ENCODE measurements at places on chromosomes 1 and 21. TPM values are rescaled to one million over a fixed set of nuclear protein-coding genes. Genes with fewer than 3 reads are reported as not detected.
A peak's percentile ranks its signal among the peaks of the same experiment; 100 is the strongest.

PLCH2 gene
- 0.33 TPM for total RNA-seq

KCNK2 gene
- not detected for total RNA-seq

- peaks cover 15% of the 10 kb centered on the region for H3K36me3 ChIP-seq
- H3K4me3 ChIP-seq = no peak overlapping the region
- H3K27ac ChIP-seq = no peak overlapping the region
- no peaks in the 10 kb centered on the region for H3K27me3 ChIP-seq
Measured at GRCh38 chr1:206580438-206581113, 31.7 kb downstream of the EIF2D start.

TRIM63 gene
- total RNA-seq = 39.6 TPM

DNA sequence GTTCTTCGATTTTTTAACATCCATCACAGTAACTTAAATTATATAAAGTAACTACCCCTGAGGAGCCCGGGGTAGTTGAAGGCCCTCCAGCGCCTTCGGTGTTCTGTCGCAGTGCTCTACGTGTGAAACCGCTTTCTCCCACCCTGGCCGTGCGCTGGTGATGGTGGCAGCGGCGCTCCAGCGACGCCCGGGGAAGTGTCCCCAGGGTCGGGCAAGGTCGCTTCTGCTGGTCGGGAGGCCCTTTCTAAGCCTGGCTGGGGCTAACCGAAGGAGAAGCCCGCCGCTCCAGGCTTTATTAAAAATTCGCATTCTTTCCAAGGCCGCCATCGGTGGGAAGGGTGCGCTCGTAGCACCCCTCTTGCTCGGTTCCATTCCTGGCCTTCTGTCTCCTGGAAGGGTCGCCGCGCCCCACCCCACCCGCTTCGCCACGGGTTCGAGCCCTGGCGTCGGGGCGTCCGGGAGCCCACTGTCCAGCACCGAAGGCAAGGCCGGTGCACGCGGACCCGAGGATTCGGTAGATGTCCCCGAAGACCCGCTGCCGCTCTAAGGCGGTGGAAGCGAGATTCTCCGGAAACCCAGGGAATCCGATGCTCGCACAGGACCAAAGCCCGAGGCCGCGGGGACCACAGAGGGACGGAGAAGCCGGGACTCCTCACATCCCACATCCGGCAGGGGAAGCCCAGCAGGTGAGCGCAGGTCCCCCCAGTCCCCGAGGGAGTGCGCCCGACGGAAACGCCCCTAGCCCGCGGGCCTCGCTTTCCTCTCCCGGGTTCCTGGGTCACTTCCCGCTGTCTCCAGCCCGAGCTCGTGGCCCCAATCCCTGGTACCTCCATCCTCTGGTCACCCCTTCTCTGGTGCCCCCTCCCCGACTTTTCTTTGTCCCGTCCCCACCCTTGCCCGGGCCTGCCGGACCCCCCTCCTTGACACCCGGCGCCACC, 685 bp upstream of the RIPPLY3 start:
- DNase-seq = no peak

IFT25 gene
- total RNA-seq = 21.6 TPM

- no peaks in the 10 kb centered on the region for H3K36me3 ChIP-seq
- DNase-seq = no peak
- no peaks in the 10 kb centered on the region for H3K27me3 ChIP-seq
- peaks cover 31% of the 10 kb centered on the region for H3K4me1 ChIP-seq
Measured at GRCh38 chr1:116852910-116853309, 56.8 kb upstream of the PTGFRN start.

DNA sequence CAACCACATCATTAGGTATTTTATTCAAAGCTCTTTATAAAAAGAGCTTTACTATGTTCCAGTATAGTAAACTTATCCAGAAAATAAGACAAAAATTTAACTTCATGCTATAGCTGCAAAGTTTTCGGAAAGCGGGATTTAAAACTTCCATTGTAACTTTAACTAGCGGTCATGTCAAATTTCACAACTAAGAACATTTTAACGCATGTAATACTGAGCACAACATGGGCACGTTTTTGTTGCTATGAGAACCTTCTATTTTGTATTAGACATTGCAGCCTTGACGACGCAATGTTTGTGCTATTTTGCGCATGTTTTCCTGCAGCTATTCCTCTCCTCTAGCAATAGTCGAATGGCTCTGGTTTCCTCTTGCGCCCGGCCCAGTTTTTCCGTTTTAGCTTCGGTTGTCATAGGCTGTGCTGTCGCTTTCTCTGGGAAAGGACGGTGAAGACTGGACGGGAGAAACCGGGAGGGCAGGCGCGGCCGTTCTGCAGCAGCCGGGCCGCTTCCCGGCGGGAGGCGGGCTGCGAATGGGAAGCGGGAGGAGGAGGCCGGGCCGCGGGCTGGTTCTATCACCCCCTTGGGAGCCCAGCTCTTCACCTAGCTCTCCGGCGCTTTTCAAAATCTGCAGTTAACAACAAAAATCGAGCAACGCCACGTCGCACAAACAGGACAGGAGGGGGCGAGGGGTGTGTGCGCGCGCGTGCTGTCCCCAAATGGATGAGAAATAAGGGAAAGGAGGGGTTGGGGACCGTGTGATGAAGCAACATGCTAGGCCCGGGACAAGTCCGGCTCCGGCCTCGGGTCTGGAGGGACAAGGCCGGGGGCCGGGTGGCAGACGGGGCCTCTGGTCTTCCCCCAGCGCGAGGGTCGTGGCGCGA, 105.3 kb upstream of the HNRNPU start:
- no peaks in the 10 kb centered on the region for H3K27me3 ChIP-seq
- peaks cover 22% of the 10 kb centered on the region for H3K4me1 ChIP-seq
- H3K36me3 ChIP-seq = no peaks in the 10 kb centered on the region
- H3K27ac ChIP-seq = peak overlapping the region; percentile 99
- H3K4me3 ChIP-seq = peak overlapping the region; percentile 66
- peak; percentile 83 for DNase-seq

DEPDC1 gene
- total RNA-seq = 37.6 TPM

DNA sequence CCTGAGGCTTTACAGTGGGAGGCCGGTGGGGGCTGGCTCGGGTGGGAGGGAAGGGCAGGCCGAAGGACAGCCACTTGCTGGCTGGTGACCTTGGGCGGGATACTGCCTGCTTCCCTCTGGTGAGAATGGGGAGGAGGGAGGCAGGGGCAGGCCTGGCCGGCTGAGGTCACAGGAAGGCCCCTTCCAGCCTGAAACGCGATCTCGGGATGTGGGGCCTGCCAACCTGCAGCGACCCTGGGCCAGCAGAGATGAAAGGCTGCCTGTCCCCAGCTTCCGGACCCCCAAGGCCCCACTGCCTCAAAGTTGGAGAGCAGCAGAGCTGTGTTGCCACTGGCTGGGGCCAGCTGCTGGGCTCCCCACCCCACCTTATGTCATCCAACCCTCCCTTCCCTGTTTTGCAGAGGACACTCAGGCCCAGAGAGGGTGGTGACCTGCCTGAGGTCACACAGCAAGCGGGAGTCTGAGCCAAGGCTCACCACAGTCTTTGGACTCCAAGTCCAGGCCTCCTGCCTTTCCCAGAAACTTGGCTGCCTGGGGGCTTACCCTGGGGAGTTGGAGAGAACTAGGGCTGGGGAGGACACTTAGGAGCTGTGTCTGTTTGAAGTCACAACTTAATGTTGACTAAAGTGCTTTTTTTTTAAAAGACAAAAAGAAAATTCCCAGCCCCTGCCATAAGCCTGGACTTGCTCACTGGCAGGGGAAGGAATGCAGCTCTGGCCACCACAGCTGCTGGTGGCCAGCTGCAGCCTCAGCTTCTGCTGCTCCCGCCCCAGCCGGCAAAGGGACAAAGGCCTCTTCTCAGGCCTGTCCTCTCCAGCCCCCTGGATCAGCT, 14.8 kb upstream of the WASF2 start:
- H3K4me3 ChIP-seq = no peak overlapping the region
- no peaks in the 10 kb centered on the region for H3K36me3 ChIP-seq
- peak overlapping the region; percentile 97 for H3K27ac ChIP-seq
- no peaks in the 10 kb centered on the region for H3K27me3 ChIP-seq
- peaks cover 21% of the 10 kb centered on the region for H3K4me1 ChIP-seq
- DNase-seq = peak; percentile 46

ELAPOR1 gene
- total RNA-seq = not detected

GRCh38 chr1:156180471-156180870, 13.4 kb upstream of the SLC25A44 start:
- H3K36me3 ChIP-seq = no peaks in the 10 kb centered on the region
- no peak for DNase-seq
- no peak overlapping the region for H3K27ac ChIP-seq
- peaks cover 4% of the 10 kb centered on the region for H3K4me1 ChIP-seq
- H3K4me3 ChIP-seq = no peak overlapping the region
- H3K27me3 ChIP-seq = no peaks in the 10 kb centered on the region

- DNase-seq = peak; percentile 27
- H3K4me1 ChIP-seq = peaks cover 30% of the 10 kb centered on the region
Measured at GRCh38 chr1:203592156-203592555, 34.5 kb upstream of the ATP2B4 start.

GRCh38 chr1:11657654-11658053, 3.0 kb downstream of the FBXO44 start:
- H3K27me3 ChIP-seq = no peaks in the 10 kb centered on the region
- H3K4me1 ChIP-seq = peaks cover 6% of the 10 kb centered on the region
- DNase-seq = no peak
- peaks cover 19% of the 10 kb centered on the region for H3K36me3 ChIP-seq
- no peak overlapping the region for H3K4me3 ChIP-seq
- no peak overlapping the region for H3K27ac ChIP-seq

COL11A1 gene
- 41.0 TPM for total RNA-seq

GRCh38 chr1:29635501-29636263, 399.4 kb downstream of the PTPRU start:
- H3K27me3 ChIP-seq = no peaks in the 10 kb centered on the region
- H3K4me1 ChIP-seq = no peaks in the 10 kb centered on the region
- no peak overlapping the region for H3K27ac ChIP-seq
- no peak for DNase-seq
- no peaks in the 10 kb centered on the region for H3K36me3 ChIP-seq

GRCh38 chr1:170267317-170267716, 121.6 kb downstream of the NTMT2 start:
- DNase-seq = peak; percentile 10
- H3K4me1 ChIP-seq = no peaks in the 10 kb centered on the region

DNA sequence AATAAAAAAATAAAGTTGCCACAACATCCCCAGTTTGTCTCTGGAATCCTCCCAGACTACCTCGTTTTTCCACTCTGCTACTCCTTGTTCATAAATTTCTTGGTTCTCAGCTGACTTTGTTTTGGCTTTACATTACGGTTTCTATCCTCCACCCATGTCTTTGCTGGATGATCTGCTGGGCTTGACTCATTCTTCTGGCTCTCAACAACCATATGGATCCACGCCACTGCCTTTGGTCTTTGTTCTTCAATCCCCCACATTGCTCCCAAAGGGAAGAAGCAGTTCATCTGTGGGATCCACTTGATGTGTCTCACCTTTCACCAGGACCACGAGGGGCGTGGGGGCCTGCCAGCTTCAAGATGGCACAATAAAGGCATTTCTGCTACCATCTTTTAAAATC, 67.1 kb upstream of the NBL1 start:
- H3K4me3 ChIP-seq = no peak overlapping the region
- H3K4me1 ChIP-seq = no peaks in the 10 kb centered on the region
- H3K36me3 ChIP-seq = no peaks in the 10 kb centered on the region
- DNase-seq = no peak
- no peaks in the 10 kb centered on the region for H3K27me3 ChIP-seq
- no peak overlapping the region for H3K27ac ChIP-seq

TSPEAR gene
- 3.2 TPM for total RNA-seq

- H3K4me3 ChIP-seq = no peak overlapping the region
- H3K36me3 ChIP-seq = no peaks in the 10 kb centered on the region
- no peaks in the 10 kb centered on the region for H3K27me3 ChIP-seq
- H3K27ac ChIP-seq = no peak overlapping the region
- peak; percentile 49 for DNase-seq
Measured at GRCh38 chr1:8831340-8831739, 13.9 kb upstream of the RERE start.

- no peaks in the 10 kb centered on the region for H3K36me3 ChIP-seq
- peaks cover 23% of the 10 kb centered on the region for H3K4me1 ChIP-seq
- H3K27ac ChIP-seq = no peak overlapping the region
Measured at GRCh38 chr1:56901716-56902115, 47.1 kb downstream of the C8A start.

OLIG2 gene
- total RNA-seq = 0.09 TPM

DNA sequence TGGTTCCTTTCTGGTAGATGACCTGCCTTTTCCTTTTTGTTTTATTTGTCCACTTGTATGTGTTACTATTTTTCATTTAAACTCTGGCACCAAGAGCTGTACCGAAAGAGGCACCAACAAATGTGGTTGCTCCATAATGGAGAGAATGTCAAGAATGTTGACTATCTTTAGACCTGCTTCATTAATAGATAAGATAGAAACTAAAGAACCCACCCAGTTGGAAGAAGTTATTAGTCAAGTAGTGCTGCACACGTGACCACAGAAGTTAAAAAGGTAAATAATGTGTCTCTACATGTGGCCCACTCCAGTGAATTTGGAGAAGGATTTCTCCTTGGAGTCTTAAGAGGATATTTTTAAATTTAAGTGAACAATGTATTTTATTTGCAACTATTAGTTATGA, 9.3 kb downstream of the ATP1A1 start:
- no peaks in the 10 kb centered on the region for H3K27me3 ChIP-seq
- DNase-seq = peak; percentile 74
- peak overlapping the region; percentile 97 for H3K27ac ChIP-seq
- peaks cover 73% of the 10 kb centered on the region for H3K4me1 ChIP-seq

DNA sequence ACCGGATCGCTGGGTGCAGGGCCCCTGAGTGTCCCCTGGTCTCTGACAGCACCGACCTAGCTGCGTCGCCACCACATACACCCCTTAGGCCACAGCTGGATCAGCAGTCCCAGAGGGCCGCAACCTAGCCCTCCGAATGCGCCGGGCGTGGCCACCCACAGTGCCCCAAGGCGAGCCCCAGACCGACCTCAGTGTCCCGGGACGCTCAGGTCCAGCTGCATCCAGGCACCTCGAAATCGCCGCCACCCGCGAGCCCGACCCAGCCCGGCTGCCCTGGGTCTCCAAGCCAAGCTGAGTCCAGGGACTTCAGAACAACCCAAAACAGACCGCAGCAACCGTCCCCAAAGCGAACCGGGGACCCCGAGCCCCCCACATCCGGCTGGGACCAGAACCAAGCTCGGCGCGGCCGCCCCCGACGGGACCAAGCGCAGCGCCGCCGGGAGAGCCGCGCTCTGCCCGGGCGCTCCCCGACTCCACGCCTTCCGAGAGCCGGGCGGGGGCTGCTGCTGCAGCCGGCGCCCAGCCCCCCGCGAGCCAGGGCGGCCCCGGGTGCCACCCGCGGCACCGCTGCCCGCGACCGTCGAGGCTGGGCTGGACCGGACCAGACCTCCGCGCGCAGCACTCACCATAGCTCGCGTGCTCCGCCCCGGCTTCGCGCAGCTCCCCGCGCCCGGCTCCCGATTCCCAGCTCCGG, 54.6 kb upstream of the ECE1 start:
- no peaks in the 10 kb centered on the region for H3K27me3 ChIP-seq
- no peak for DNase-seq
- H3K4me1 ChIP-seq = peaks cover 9% of the 10 kb centered on the region
- no peaks in the 10 kb centered on the region for H3K36me3 ChIP-seq
- H3K27ac ChIP-seq = peak overlapping the region; percentile 69

GRCh38 chr1:14915356-14916054, 238.0 kb upstream of the TMEM51 start:
- no peaks in the 10 kb centered on the region for H3K4me1 ChIP-seq
- H3K27ac ChIP-seq = no peak overlapping the region
- H3K36me3 ChIP-seq = no peaks in the 10 kb centered on the region
- DNase-seq = peak; percentile 71
